ENCODE measurements at places on chromosomes 1 and 21.

GRCh38 chr21:46369520-46370235, 45.7 kb downstream of the PCNT start:
- no peak for DNase-seq

DNA sequence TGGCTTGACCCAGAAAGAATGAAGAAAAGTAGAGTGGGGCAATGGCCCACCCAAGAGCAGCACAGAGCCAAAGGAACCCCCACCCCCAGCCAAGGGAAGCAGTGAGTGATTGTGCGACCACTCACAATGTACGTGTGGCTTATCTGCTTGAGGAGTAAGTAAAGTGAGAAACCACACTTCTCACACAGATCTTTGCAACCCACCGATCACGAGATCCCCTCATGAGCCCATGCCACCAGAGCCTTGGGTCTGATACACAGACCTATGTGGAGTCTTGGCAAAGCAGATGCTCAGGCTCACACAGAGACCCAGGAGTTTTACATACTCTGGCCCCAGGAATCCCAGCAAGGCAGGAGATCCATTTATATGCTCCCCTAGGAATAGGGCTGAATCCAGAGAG, 14.0 kb upstream of the SLC9C2 start:
- no peak for DNase-seq

DNA sequence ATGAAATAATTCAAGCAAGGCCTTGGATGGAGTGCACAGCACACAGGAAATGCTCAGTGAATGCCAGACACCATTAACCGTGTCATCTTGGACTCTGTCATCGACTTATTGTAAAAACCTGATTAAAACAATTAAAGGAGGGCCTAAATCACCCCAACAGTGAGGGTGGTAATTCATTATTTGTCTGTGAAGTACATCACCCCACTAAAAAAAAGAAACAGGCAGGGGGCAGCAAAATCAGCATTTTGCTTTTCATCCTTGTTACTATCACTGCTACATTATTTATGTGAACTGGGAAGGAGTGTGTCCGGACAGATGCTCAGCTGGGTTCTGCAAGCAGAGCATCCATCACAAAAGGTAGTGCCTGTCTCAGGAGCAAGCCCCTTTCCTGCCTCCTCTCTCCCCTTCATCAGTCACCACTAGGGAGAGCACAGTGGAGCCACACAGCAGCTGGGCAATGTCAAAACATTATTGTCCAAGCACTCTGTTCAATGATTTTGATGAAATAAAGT, 98.5 kb downstream of the RERE start:
- no peak for DNase-seq

DNA sequence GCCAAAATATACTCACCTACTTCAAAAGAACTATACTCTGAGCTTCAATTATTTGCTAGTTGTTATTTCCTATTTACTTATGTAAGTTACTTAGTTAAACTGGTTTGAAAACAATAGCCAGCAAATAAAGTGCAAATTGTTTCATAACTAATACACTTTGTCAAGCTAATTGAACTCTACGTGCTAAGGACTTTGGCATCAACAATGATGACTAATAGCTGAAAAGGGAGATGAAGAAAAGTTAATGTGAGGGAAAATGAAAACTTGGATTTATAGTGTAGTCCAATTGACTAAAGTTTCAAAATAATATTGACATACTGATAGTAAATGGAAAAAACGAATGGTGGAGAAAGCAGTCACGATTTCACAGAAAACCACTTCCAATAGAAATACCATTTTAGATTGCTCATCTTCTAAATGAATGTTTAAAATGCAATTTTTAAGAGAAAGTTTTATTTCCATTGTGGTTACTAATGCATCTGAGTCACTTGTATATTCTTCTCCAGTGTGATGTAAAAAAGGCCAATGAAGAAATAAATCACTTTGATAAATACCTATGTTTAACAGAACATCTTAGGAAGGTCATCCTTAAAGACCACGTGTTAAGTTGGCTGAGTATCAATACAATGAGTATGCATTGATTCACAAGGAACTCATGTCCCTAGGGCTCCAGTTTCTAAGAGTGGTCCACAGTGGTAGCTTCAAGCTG, 455.2 kb downstream of the LTN1 start:
- DNase-seq: peak; percentile 88

DNA sequence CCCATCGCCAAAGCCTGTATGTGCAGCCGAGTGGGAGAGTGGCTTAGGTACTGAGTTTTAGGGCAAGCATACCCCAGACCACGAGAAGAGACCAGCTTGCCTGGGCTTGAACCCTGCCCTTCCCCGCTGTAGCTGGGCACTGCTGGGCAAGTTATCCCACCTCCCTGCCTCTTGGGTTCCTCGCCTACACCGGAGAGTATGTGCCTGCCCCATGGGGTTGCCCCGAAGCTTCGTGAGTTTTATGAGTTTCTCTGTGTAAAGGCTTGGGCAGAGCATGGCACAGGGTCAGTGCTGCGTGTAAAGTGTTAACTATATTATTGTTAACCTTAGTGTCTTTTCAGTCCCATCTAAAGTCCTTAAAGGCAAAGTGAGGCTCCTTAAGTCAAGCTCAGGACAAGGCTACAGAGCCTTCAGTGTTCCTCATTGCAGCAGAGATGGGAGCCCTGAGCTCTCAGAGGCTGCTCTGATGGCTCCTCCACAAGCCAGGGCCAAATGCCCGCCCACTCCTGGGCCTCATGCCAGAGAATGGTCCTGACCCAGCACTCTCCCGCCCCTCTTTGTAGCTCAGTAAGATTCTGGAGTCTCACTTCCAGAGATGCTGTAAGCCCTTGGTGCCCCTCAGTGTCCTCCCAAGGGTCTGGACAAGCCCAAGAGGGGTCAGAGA, 37.0 kb upstream of the KCNA10 start:
- DNase-seq: no peak

DNA sequence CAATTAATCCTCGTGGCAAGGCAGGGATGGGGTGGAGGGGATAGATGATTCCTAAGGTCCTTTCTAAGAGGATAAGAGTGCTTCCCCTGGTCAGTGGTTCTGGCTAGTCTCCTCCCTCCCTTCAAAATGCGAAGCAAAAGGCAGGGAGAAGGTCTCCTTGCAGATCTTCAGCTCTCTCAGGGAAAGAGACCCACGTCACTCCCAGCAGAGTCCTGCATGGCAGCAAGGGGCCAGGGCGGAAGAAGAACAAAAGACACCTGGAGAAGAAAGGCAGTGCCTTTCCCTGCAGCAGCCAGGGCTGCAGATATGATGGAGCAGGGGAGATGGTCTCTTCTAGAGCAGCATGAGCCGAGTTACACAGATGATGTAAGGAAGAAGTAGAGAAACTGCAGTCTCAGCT, 29.6 kb upstream of the SLAMF9 start:
- DNase-seq: no peak

DNA sequence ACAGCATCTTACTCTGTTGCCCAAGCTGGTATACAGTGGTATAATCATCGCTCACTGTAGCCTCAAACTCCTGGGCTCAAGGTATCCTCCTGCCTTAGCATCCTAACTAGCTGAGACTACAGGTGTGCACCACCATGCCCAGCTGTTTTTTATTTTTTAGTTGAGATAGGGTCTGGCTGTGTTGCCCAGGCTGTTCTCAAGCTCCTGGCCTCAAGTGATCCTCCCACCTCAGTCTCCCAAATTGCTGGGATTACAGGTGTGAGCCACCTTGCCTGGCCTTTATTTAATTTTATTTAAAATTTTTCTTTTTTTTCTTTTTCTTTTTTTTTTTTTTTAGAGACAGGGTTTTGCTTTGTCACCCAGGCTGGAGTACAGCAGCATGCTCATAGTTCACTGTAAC, 9.2 kb downstream of the MAP7D1 start:
- no peak for DNase-seq

- peak; percentile 17 for DNase-seq
Observed at GRCh38 chr1:178011465-178011828, 41.6 kb upstream of the SEC16B start.
